ENCODE measurements at places on chromosomes 3 and 15. TPM values are rescaled to one million over a fixed set of nuclear protein-coding genes. Genes with fewer than 3 reads are reported as not detected.

DNA sequence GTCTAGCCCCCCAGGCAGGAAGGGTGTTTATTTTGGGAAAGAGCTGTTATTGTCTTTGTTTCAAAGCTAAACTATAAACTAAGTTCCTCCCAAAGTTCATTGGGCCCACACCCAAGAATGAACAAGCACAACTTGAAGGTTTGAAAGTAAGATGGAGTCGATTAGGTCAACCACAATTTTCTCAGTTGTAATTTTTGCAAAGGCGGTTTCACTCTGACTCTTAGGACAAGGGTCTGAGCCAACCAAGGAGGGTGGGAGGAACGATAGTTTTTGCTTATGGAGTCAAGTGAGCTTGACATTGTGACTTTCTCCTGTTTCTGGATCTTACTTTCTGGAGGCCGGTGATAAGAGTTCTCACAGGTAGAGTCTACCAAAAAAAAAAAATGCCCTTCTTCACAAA is 5.8 kb upstream of the ZNF770 start:
- DNase-seq, result no peak

DNA sequence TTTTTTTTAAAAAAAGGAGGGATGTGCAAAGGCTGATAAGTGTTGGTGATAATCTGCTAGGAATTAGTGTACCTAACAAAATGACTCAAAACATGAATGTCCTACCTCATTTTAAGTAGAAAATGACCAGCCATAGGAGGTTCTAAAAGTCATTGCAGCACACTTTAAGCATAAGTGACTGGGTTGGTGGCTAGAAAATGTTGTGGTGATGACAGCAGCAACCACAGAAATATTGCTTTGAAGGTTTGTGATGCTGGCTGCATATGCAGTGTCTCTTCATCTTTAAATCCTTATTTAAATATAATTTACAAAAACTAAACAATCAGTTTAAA is 55.2 kb downstream of the CMSS1 start:
- DNase-seq, result no peak

DNA sequence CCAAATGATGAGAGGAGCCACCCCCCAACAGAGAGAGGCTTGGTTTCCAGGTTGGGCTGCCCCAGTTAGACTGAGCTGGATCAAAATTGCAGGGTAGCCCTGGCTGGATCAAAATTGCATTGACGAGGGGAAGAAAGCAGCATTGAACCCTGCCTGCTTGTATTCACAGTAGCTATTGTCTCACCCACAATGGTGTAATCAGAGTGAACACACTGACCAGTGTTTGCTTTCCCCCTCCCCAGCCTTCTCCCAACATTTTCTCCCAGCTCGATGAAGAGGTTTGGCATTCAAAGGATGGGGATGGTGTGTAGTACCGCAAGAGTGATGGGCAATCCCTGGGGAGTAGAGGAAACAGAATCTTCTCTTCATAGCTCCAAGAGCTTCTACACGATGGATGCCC is 223.8 kb downstream of the ADAMTS9 start:
- DNase-seq, result no peak

Gene BRPF1
- total RNA-seq, result 17.8 TPM

Gene CHST2
- 3.7 TPM for total RNA-seq

GRCh38 chr15:63940966-63941620 is 105.2 kb downstream of the DAPK2 start:
- DNase-seq, result no peak

Gene TMOD2
- 19.1 TPM for total RNA-seq

DNA sequence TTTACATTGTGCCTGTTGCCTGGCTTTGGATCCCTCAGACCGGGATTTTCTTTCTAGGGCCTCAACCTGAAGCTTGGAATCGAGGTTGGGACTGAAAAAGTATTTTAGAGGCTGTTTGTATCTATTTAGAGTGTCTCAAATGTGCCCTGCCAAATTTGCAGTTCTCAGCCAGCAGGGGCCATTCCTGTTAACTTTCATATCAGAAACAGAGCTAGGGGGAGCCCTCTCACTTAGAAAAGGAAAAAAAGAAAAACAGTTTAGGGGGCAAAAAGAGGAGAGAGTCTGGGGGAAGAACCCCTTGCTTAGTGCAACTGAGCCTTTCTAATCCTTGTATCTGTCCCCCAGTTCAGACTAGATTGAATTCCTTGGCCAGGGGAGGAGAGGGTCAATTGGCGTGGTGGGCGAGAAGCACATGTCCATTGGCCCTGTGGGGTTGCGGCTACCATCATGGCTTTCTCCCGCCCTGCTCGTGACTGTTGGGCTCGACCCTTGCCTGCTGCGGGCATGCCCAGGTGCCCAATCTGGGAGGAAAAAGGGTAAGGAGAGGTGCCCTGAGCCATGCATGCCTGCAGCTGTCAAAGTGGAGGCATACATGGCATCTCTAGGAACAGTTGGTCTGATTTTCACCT is 101.6 kb downstream of the CFAP44 start:
- DNase-seq, result no peak

Gene FRMD5
- total RNA-seq, result 1.5 TPM

DNA sequence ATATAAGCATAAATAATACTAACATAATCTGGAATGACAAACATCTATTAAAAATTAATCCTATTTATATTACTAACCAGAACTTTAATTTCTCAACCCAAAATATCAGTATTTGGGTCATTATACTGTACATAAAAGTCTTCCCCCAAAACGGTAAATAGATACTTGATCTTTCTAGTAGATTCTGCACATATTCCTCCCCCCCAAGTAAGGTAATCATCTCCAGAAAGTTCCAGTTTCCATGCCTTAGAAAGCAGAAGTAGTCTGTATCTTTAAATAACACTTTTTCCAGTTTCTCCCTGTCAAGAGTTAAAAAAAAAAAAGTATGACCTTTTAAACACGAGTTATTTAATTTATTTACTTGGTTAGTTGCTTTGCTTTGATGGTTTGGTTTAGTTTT is 150.7 kb upstream of the MB21D2 start:
- DNase-seq, result no peak

DNA sequence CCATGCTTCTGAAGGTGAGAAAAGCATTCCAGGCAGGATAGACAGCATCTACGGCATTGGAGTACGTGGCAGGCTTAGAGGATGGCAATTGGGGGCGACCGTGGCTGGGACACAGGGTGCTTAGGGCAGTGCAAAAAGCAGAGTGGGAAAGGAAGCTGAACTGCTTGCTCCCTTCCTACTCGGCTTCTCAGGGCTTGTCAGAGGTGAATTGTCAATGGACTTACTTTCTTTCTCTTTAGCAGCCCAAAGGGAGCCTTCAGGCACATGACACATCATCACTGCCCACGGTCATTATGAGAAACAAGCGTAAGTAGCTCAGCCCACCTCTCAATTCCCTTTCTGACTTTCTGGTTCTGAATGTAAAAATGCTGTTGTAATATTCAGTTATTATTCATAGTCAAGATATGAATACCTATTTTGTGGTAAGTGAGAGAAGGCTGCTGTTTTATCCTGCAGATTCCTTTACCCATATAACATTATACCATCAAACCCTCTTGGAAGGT is 84.3 kb downstream of the KLHL25 start:
- no peak for DNase-seq

DNA sequence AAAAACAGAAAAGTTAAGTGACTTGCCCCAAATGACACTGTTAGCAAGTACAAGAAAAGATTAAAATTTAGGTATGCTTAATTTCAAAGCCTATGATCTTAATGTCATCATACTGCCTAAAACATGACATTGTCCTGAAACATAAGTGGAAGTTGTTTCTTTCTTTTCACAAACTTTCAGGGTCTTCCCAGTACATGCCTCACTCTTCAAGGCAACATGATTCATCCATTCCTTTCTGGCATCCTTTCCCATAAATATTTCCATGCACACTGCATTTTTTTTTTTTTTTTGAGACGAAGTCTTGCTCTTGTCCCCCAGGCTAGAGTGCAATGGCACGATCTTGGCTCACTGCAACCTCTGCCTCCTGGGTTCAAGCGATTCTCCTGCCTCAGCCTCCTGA is 42.5 kb upstream of the KPNA4 start:
- DNase-seq, result no peak

Gene SH2D7
- total RNA-seq, result not detected

GRCh38 chr3:183252973-183253527 is at the start of gene B3GNT5:
TSS of gene B3GNT5 (plus strand) at chr3:183253253. CDS start at chr3:183269799, 16,546 bp downstream.
- DNase-seq, result no peak

- no peak for DNase-seq
Observed at GRCh38 chr15:101521591-101521990, 32.1 kb upstream of the PCSK6 start.

GRCh38 chr15:55917881-55918296 is 75.5 kb downstream of the NEDD4 start:
- DNase-seq, result peak; percentile 88

DNA sequence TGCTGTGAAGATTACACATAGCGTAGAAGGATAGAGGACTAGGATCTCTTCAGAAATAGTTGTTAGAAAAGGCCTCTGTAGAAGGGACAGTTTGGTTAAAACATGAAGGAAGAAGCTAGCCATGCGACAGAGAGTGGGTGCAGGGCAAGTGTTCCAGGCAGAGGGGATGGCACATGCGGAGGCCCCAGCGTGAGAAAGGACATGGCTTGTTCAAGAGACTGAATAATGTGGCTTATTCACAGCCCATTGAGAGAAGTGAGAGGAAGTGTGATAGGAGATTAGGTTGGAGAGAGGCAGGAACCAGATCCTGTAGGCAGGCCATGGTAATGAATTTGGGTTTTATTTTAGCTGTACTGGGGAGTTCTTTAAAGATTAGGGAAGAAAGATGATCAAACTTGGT is 56.4 kb downstream of the NEO1 start:
- no peak for DNase-seq

DNA sequence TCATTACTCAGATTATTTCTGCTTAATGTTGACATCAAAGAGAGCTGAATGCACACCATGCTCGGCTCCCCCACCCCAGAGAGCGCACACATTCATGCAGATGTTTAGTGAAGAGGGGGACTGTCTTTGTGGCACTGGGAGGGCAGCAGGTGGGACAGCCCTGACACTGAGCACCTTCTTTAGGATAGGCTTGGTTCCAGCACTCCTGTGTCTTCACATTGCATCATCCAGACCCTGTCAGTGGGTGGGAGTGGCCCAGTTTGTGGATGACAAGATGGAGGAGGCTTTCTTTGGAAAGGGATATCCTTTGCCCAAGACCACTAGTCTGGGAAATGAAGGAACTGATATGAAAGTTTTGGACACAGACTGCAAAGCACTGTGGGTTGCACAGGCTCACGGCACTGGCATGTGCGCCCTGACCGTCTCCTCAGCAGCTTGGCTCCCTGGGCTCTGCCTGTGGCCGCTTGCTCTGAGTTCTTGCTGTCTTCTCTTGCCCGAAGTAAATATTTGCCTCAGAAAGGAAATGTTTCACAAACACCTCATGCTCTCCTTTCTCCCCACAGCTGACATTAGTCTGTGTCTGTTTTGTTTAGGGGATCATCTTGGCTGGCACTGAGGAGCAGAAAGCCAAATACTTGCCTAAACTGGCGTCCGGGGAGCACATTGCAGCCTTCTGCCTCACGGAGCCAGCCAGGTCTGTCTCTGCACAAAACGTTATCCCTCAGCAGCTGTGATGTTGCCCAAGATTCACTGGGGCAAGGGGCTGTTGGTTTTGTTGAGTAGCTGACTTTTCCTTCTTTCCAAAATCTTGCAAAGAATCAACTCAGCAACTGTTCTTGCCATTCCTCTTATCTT is 16.6 kb downstream of the ACAD9 start:
- no peak for DNase-seq

Data from dermis microvascular lymphatic vessel endothelial cell (primary cell).